ENCODE measurements at places on chromosomes 11 and 22. TPM values are rescaled to one million over a fixed set of nuclear protein-coding genes. Genes with fewer than 3 reads are reported as not detected.
A peak's percentile ranks its signal among the peaks of the same experiment; 100 is the strongest.

DNA sequence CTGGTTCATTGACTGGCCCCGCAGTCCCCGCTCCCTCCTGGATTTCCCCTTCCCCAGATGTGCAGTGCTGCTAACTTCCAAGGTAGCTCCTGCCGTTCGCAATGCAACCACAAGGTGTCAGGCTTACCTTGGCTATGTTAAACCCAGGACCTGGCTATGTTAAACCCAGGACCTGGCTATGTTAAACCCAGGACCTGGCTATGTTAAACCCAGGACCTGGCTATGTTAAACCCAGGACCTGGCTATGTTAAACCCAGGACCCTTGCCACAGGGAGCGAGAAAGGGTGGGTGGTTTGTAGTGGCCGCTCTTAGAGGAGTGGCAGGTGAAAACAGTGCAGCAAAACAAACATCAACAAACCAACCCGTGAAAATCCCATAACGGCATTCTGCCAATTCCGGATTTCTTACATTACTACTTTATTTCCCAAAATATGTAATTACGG is 2.9 kb upstream of the ADAMTS8 start:
- H3K27me3 ChIP-seq = peaks cover 42% of the 10 kb centered on the region
- peak; percentile 97 for DNase-seq

Gene POU2F3
- total RNA-seq = not detected

GRCh38 chr11:125088123-125088522 is 23.3 kb downstream of the TMEM218 start:
- no peaks in the 10 kb centered on the region for H3K36me3 ChIP-seq
- no peak for DNase-seq
- no peak overlapping the region for H3K27ac ChIP-seq
- no peaks in the 10 kb centered on the region for H3K4me1 ChIP-seq

Gene MPPED1
- not detected for total RNA-seq

Gene DDTL
- not detected for total RNA-seq

DNA sequence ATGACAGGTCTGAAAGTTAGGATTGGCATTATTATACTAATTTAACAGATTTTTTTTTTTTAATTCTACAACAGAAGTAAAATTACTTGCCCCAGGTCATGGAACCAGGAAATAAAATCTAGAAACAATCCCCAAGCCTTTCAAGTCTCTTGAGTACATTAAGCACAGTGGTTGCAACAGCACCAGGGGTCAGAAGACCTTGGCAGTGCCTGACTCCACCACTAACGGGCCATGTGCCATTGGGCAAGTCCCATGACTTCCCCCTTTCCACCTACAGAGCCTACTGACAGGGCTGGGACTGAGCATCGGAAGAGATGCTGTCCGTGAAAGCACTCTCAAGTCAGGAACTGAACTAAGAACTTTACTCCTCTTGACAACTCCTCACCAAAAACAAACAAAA is 98.6 kb upstream of the AKIP1 start:
- peaks cover 39% of the 10 kb centered on the region for H3K4me1 ChIP-seq
- H3K27me3 ChIP-seq = no peaks in the 10 kb centered on the region
- H3K27ac ChIP-seq = no peak overlapping the region
- peak; percentile 48 for DNase-seq
- H3K4me3 ChIP-seq = no peak overlapping the region
- H3K36me3 ChIP-seq = peaks cover 13% of the 10 kb centered on the region

- H3K36me3 ChIP-seq = no peaks in the 10 kb centered on the region
- H3K4me1 ChIP-seq = no peaks in the 10 kb centered on the region
- no peak overlapping the region for H3K27ac ChIP-seq
- H3K27me3 ChIP-seq = peaks cover 6% of the 10 kb centered on the region
Measured at GRCh38 chr22:38201371-38201710, 453 bp upstream of the MAFF start.

Gene CXCR5
- 0.07 TPM for total RNA-seq

DNA sequence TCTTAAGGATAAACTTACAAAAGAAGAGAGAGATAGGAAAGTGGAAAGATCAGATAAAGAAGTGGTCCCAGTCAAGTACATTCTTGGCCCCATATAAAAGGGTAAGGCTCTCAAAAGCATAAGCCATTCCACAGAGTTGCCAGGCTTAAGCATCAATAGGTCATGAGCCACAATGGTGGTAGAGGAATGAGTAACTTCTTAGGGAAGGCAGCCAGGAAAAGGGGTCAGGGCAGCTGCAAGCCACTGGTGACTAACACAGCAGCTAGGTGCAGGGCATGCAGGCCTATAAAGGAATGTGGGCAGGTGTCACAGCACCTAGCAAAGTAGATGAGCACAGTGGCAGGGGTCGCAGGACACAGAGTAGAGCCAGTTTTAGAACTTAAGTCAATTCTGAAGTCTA is 302.6 kb upstream of the FAT3 start:
- DNase-seq = no peak
- no peak overlapping the region for H3K4me3 ChIP-seq
- H3K36me3 ChIP-seq = no peaks in the 10 kb centered on the region
- H3K4me1 ChIP-seq = no peaks in the 10 kb centered on the region
- H3K27ac ChIP-seq = no peak overlapping the region
- no peaks in the 10 kb centered on the region for H3K27me3 ChIP-seq

- H3K36me3 ChIP-seq = no peaks in the 10 kb centered on the region
- no peak overlapping the region for H3K27ac ChIP-seq
- H3K27me3 ChIP-seq = peaks cover 90% of the 10 kb centered on the region
- H3K4me3 ChIP-seq = no peak overlapping the region
- H3K4me1 ChIP-seq = no peaks in the 10 kb centered on the region
Measured at GRCh38 chr22:22210375-22210774, 34.2 kb upstream of the VPREB1 start.

Gene ME3
- 1.3 TPM for total RNA-seq

DNA sequence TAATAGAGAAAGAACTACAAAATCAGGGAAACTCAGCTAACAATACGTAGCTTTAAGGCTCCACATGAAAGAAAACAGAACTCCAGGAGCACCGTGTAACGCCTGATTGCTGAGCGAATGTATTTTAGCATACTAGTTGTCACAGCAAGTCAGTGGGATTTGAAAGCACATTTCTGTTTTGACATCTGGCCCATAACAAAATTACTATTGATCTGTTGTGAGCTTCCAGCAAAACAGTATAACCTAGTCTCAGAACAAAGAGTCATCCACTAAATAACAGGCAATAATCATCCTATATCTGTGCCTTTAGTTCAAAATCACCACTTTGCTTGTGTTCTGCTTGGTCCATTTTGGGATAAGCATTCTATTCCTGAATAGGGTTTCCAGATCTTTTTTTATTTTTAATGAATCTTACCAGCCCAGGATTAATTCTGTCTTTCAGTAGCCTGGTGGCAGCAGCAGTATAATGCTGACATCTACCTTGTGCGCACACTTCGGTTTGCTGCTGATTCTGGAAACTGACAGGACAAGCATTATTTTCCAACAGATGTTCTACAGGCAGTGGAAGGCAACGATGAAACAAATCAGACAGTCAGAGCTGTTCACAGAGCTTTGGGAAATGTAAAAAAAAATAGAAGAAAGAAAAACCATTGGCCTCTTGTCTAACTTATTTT is 66.2 kb downstream of the CADM1 start:
- no peak overlapping the region for H3K4me3 ChIP-seq
- H3K36me3 ChIP-seq = no peaks in the 10 kb centered on the region
- H3K27ac ChIP-seq = no peak overlapping the region
- no peak for DNase-seq
- no peaks in the 10 kb centered on the region for H3K27me3 ChIP-seq
- no peaks in the 10 kb centered on the region for H3K4me1 ChIP-seq

- no peak for DNase-seq
- H3K27ac ChIP-seq = no peak overlapping the region
- no peaks in the 10 kb centered on the region for H3K4me1 ChIP-seq
- H3K27me3 ChIP-seq = no peaks in the 10 kb centered on the region
- no peak overlapping the region for H3K4me3 ChIP-seq
- no peaks in the 10 kb centered on the region for H3K36me3 ChIP-seq
Measured at GRCh38 chr11:62372871-62373270, 35.6 kb downstream of the ASRGL1 start.

Gene SEC14L2
- total RNA-seq = 17.1 TPM

DNA sequence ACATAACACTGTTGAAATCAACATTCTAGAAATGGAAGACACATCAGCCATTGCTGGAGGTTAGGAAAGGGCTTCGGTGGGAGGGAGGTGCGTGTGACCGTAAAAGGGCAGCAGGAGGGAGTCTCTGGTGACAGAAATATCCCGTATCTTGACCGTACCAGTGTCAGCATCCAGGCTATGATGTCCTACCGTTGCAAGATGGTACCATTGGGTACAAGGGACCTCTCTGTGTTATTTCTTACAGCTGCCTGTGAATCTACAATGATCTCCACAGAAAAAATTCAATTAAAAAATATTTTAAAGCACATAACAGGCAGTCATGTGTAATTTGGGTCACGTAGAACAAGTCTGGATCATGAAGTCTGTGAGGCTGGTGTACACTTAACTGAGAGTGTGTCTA is 27.4 kb upstream of the SEPTIN5 start:
- no peaks in the 10 kb centered on the region for H3K36me3 ChIP-seq
- H3K4me3 ChIP-seq = no peak overlapping the region
- H3K4me1 ChIP-seq = no peaks in the 10 kb centered on the region
- DNase-seq = peak; percentile 18

DNA sequence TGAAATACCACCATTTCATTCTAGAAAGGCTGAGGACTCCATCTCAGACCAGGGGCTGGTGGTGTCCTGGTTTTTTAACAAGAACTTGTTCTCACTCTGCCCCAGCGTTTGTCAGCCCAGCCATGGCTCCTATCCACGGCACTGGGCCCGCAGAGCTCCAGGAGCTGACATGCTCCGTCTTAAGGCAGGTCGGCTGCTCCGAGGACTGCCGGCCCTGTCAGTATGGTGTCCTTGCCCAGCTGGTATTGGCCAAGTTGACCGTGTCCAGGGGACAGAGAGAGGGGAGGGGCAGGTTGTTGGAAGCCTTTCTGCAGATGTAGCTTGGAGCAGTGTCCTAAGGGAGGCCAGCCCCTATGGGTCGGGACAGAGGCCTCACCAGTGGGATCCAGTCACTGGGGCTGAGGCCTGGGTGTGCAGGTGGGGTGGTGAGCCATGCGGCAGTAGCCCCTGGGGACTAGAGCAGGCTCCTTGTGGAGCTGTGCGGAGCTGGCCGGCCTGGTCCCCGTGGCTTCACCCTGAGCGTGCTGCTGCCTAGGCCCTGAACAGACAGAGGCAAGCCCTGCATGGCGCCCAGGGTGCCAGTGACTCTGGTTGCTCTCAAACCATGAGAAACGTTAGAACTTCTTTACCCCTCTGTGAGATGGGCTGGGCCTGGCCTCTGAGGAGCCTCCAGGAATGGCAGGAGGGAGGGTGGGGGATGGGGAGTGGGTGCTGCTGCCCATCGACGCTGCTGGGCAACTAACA is 39.9 kb upstream of the KCNQ1OT1 start:
- no peaks in the 10 kb centered on the region for H3K27me3 ChIP-seq
- no peaks in the 10 kb centered on the region for H3K36me3 ChIP-seq
- peaks cover 8% of the 10 kb centered on the region for H3K4me1 ChIP-seq
- H3K4me3 ChIP-seq = no peak overlapping the region
- H3K27ac ChIP-seq = no peak overlapping the region

Gene MS4A6A
- not detected for total RNA-seq

- H3K4me1 ChIP-seq = no peaks in the 10 kb centered on the region
- H3K36me3 ChIP-seq = no peaks in the 10 kb centered on the region
- no peak overlapping the region for H3K27ac ChIP-seq
- no peak overlapping the region for H3K4me3 ChIP-seq
- peaks cover 39% of the 10 kb centered on the region for H3K27me3 ChIP-seq
Measured at GRCh38 chr11:61956191-61957020, 6.3 kb downstream of the BEST1 start.

Gene EIF3M
- 269 TPM for total RNA-seq

Gene SDHAF2
- 45.4 TPM for total RNA-seq

- no peak overlapping the region for H3K4me3 ChIP-seq
- no peaks in the 10 kb centered on the region for H3K4me1 ChIP-seq
- H3K27me3 ChIP-seq = no peaks in the 10 kb centered on the region
Measured at GRCh38 chr11:45942381-45942780, 19.9 kb downstream of the LARGE2 start.

DNA sequence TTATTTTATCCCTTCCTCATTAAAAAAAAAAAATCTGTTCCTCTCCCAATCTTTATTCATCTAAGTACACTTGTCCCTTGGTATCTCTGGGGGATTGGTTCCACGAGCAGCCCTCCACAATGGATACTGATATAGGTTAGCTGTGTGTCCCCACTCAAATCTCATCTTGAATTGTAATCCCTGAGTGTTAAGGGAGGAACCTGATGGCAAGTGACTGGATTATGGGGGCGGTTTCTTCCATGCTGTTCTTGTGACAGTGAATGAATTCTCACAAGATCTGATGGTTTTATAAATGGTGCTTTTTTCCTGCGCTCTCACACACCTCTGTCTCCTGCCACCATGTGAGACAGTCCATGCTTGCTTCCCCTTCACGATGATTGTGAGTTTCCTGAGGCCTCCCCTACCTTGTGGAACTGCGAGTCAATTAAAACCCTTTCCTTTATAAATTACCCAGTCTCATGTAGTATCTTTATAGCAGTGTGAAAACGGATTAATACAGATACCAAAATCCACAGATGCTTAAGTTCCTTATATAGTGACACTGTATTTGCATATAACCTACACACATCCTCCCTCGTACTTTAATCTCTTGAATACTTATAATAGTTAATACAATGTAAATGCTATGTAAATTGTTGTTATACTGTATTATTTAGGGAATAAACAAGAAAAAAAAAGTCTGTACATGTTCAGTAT is 62.0 kb downstream of the PACS1 start:
- peaks cover 10% of the 10 kb centered on the region for H3K4me1 ChIP-seq
- DNase-seq = no peak
- H3K4me3 ChIP-seq = no peak overlapping the region
- no peak overlapping the region for H3K27ac ChIP-seq

- H3K4me1 ChIP-seq = no peaks in the 10 kb centered on the region
- H3K27me3 ChIP-seq = peaks cover 75% of the 10 kb centered on the region
- H3K4me3 ChIP-seq = peak overlapping the region; percentile 82
- H3K36me3 ChIP-seq = no peaks in the 10 kb centered on the region
- no peak overlapping the region for H3K27ac ChIP-seq
Measured at GRCh38 chr11:20155683-20156279, 4.5 kb downstream of the DBX1 start.

- H3K36me3 ChIP-seq = no peaks in the 10 kb centered on the region
- no peaks in the 10 kb centered on the region for H3K27me3 ChIP-seq
- H3K4me3 ChIP-seq = no peak overlapping the region
- no peak for DNase-seq
- no peak overlapping the region for H3K27ac ChIP-seq
Measured at GRCh38 chr22:50304528-50305392, 2.7 kb downstream of the PLXNB2 start.

Gene DTX4
- total RNA-seq = 16.6 TPM

Data from endodermal cell (in vitro differentiated cells).